Endodermal cell (in vitro differentiated cells): ENCODE measurements at places on chromosomes 4 and X. TPM values are rescaled to one million over a fixed set of nuclear protein-coding genes. Genes with fewer than 3 reads are reported as not detected.

RPS6KA6 gene
- 14.1 to 17.9 TPM (median 15.9 TPM) in 3 replicates for total RNA-seq

NUP62CL gene
- total RNA-seq: 8.5 to 12.5 TPM (median 12.5 TPM) in 3 replicates

MAGEE2 gene
- not detected in 3 replicates for total RNA-seq

FAM236A gene
- not detected in 3 replicates for total RNA-seq

CTAG2 gene
- not detected in 2 replicates for total RNA-seq

POLN gene
- 0.92 to 3.6 TPM (median 2.8 TPM) in 3 replicates for total RNA-seq

CRLF2 gene
- 0.23 TPM in 1 of 3 replicates, not detected in the others for total RNA-seq

PPEF1 gene
- total RNA-seq: 0.81 and 1.4 TPM in 2 replicates

TRIM61 gene
- total RNA-seq: 1.8 to 3.3 TPM (median 2.7 TPM) in 3 replicates

HPSE gene
- 1.7 to 2.7 TPM (median 1.7 TPM) in 3 replicates for total RNA-seq

MGAT4D gene
- total RNA-seq: not detected in 3 replicates

NOCT gene
- total RNA-seq: 11.7 to 121 TPM (median 12.9 TPM) in 3 replicates

RHOH gene
- total RNA-seq: 9.4 and 11.7 TPM in 2 replicates

GRCh38 chr4:9812501-9813340 is 31.3 kb downstream of the DRD5 start:
- no peak for DNase-seq

- no peak for DNase-seq
These were observed 14.8 kb upstream of the PABPC4L start for GRCh38 chr4:134216411-134216810.

DNA sequence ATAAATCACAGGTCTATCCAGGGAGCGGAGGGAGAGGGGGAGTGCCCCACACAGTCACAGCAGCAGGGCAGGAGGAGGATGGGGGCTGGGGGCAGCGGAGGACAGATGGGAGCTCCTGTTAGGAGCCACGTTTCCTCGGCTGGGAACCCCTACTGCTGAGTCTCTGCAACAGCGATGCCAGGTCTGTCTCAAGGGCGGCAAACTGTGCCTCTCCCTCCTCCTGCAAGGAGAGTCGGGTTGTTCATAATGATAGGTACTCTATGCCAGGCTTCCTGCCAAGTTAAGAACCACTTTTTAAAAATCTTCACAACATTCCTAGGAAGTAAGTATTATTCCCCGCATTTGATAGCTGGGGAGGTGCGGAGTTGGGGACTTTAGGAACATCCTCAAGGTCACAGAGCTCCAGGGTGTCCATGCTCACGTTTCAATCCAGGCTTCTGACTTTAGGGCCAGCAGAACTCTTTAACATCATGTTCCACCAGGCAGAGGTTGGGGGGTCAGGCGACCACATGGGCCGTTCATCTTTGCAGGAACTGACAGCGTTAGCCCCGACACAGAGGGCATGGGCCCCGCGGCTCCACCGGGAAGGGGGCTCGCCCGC is 98.3 kb upstream of the MAML3 start:
- DNase-seq: peak; percentile 81

DNA sequence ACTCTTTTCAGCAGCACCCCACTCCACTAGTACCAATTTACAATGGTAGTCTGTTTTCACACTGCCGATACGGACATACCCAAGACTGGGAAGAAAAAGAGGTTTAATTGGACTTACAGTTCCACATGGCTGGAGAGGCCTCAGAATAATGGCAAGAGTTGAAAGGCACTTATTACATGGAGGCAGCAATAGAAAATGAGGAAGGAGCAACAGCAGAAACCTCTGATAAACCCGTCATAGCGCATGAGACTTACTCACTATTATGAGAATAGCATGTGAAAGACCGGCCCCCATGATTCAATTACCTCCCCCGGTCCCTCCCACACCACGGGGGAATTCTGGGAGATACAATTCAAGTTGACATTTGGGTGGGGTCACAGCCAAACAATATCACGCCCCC is 34.1 kb upstream of the MAGEA4 start:
- no peak for DNase-seq

- no peak for DNase-seq
These were observed 384.4 kb upstream of the PABPC4L start for GRCh38 chr4:134585972-134586371.

DNA sequence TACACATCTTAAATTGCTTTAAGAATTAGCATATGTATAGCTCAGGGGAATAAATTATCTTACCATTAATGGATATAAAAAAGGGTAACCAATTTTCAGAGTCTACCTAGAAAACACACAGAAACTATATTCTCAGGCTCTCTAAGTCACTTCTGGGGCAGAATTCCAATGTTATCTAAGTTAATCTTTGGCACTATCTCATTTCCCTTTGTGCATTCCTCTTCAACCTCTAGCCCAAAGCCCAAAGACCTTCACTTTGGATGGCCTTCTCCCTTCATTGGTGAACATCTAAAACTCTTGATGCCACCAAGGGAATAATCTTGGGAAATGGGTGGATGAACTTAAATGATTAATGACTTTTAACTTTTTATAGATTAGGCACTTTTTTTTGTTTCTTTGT is 108.3 kb downstream of the APBB2 start:
- no peak for DNase-seq

GRCh38 chr4:177079327-177079726 is 230.3 kb upstream of the NEIL3 start:
- peak; percentile 41 for DNase-seq

DNA sequence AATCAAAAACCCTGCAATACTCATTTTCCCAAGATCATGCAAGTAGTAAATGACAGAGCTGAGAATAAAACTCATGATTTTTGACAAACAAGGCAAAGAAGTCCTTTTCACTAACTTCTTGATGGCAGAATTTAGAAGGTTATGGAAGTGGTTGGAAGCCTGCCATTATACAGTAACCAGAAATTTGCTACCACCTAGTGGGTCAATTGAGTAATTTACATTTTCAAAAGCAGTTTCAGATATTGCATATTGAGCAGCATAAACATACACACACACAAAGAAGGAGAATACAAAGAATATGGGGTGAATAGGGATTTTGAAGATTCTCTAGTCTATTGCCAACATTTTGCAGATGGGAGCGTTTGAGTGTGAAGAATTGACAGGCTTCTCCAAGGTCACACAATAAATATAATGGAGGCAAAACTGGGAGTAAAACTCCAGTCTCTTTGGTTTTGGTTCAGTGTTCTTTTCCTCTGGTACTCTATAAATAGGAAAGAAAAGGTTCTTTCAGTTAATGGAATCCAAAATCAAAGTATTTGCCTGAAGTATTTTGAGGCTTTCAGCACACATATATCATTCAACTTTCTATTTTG is 70.2 kb downstream of the GC start:
- no peak for DNase-seq

DNA sequence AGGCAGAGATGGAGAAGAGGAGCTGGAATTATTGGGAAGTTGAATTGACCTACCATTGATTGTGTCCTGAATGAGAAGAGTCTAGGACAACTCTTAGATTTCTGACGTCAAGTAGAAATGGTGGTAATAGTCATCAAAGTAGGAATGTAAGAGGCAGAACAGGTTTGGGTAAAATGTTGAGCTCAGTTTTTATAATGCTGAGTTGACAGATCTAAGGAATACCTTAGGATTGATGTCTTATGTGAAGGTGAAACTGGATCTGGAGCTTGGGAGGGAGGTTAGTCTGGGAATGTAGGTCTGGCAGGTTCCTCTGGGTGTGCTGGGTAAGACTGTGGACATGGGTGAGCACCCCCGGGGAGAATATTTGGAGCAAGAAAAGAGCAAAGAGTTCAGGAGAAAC is 31.9 kb downstream of the JADE1 start:
- DNase-seq: peak; percentile 17

GRCh38 chrX:48945517-48946348 is 11.7 kb downstream of the OTUD5 start:
- peak; percentile 80 for DNase-seq

DNA sequence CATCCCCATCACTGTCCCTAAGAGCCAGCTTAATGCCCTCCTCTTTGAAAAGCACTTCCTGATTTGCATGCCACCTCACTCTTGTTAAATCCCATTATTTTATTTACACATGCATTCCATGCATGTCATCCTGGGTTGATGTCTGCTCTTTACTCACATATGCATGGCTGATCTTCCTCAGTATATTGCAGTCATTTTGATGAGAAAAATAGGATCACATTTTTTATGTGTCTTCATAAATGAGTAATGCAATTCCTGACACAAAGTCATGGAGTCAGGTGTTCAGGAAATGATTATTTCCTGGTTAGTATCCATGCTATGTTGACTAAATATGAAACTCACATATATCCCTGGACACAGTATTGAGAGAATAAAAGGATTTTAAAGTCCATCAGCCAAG is 204.7 kb downstream of the SLIT2 start:
- DNase-seq: no peak

GRCh38 chr4:178414881-178415446 is 972.7 kb upstream of the AGA start:
- no peak for DNase-seq

DNA sequence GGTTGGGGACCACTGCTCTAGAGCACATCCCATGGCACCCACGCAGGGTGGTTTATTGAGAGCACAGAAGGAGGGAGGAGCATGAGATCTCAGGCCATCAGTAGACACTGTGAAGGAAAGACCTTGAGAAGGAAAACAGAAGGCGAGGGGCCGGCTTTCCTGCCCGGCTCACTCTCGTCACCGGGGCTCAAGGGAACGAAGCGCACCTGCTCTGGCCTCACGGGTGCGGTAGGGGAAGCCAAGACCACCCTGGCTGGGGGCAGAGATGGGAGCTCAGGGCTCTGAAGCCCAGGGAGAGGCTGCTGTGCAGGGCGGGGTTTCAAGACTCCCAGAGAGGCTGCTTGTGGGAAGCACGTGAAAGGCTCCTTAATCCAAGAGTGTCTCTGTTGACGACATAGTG is 105.9 kb downstream of the TNIP2 start:
- DNase-seq: no peak

DNA sequence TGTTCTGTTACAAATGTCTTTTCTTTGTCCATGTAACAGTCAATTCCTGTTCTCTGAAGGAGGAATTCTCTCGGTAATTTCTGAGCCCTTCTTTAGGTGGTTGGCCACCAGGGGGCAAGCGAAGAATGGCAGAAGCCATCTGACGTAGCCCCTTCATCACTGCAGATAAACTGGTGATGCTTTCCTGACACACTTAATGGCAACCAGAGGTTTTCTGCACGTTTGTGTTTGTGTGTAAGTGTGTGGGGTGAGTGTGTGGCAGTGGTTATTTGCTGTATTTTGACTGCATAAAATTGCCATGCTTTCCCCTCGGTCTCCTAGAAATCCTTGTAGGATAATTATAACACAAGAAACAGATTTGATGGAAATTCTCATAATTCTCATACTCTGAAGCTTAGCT is 64.8 kb upstream of the STOX2 start:
- DNase-seq: peak; percentile 93

DNA sequence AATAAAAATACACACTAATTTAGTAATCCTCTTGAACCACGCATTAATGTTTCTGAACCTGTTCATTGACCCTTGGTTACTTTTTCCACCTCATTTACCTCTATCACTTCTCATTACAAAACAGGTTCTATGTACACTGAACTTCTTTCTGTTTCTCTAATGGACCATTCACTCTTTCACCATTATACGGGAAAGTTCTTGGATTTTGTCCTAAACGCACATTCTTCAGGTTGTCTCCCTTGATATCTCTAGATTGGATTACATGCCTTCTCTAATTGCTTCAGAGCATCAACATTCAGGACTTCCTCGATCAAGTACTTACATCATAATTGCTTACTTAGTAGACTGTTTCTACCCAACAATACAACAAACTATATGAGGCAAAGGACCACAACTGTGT is 359.4 kb upstream of the FSTL5 start:
- DNase-seq: no peak

- no peak for DNase-seq
These were observed 918 bp downstream of the HAUS3 start for GRCh38 chr4:2241003-2241402.

GRCh38 chr4:105060628-105061027 is 86.0 kb upstream of the TET2 start:
- DNase-seq: no peak

GRCh38 chr4:65661471-65661870 is 8.8 kb downstream of the EPHA5 start:
- peak; percentile 63 for DNase-seq

DNA sequence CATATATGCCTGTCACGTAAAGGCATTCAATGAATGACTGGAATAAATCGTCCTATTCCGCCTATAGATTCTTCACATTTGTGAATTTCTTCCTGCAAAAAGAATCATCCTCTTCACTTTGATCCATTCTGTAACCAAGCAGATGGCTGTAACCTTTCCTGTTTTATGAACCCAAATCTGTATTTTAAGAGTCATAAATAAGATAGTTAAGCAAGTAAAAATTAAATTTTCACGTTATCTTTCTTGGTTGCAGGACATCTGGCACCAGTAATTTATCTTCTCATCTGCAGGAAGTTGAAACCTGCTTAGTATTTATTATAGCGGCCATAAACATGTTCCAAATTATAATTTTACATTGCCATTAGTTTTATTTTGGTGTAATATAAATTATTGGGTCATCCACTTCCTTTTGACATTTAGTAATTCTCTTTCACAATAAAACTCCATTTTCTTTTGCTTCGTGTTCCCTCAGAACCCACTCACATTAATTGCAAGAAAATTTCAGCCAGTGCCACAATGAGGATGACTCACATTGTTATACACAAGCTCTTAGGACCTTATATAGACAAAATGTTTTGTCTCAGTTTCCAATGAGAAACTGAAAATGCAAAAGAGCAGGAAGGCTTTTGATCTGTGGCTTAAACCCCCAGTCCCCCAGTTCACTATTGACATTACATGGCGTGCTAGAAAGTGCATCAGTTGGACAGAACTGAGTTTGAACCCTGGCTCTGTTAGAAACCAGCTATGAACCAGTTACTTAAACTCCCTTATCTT is 51.1 kb downstream of the TMEM156 start:
- no peak for DNase-seq

- DNase-seq: peak; percentile 90
These were observed 144.6 kb upstream of the NOCT start for GRCh38 chr4:138870737-138871554.

- no peak for DNase-seq
These were observed 23.3 kb upstream of the MBTPS2 start for GRCh38 chrX:21816136-21816535.

DNA sequence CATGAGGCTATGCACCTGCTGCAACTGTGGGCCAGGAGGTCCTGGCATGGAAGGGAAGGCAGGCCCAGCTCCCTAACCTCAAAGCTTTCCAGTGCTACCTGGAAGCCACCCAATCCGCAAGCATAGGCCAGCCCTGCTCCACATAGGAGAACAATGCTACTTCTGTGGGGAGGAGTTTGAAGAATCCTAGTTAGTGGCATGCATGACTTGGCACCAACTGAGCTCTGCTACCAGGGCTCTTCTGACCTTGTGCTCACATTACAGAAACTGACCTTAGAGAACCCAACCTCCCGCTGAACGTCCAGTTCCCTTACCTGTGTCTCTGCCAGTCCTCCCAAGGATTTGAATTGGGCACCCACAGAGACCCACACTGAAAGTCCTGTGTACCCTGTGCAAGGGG is 58.8 kb downstream of the USP46 start:
- DNase-seq: no peak

GRCh38 chr4:147423229-147423628 is 57.7 kb upstream of the EDNRA start:
- no peak for DNase-seq

- no peak for DNase-seq
These were observed 193.4 kb upstream of the PACRGL start for GRCh38 chr4:20506827-20507226.
